ENCODE measurements at places on chromosomes 1 and 21.

GRCh38 chr1:199551967-199552565 is 475.4 kb upstream of the NR5A2 start:
- DNase-seq = peak; percentile 69

GRCh38 chr1:55081188-55081904 is 42.0 kb downstream of the PCSK9 start:
- DNase-seq = no peak

GRCh38 chr1:31750858-31751510 is 13.2 kb downstream of the ADGRB2 start:
- DNase-seq = no peak

- DNase-seq = no peak
These were observed 7.5 kb upstream of the NCF2 start for GRCh38 chr1:183597656-183598347.

GRCh38 chr1:2134266-2134620 is 60.3 kb downstream of the FAAP20 start:
- DNase-seq = no peak

GRCh38 chr1:117635805-117636204 is 30.0 kb downstream of the TENT5C start:
- DNase-seq = peak; percentile 54

DNA sequence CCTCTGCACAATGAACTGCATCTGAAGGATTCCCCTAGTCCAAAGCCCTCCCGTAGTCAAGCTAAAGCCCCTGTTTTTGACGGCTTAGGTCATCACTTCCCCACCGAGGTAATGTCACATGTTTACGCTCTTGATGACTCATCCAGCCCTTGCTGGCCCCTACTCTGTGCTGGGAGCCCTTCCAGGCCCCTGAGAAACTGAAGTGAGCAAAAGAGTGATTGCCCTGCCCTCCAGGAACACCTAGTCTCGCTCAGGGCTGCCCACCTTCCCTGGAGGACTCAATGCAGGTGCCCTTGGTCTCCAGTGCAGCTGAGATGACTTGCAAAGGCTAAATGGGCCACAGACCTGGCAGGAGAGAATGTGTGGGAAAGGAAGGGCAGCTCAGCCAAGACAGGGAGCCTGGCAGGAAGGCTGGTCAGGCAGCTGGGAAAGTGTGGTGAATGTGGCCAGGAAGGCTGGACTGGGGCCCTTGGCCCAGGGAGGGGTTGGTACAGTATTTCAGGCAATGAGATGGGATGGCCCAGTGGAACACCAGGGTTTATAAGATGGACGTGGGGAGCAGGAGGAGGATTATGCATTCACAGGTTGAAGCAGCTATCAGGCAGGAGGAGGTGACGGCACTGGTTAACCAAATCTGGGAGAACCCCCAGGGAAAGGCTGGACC is 345.6 kb downstream of the NPHP4 start:
- DNase-seq = no peak

DNA sequence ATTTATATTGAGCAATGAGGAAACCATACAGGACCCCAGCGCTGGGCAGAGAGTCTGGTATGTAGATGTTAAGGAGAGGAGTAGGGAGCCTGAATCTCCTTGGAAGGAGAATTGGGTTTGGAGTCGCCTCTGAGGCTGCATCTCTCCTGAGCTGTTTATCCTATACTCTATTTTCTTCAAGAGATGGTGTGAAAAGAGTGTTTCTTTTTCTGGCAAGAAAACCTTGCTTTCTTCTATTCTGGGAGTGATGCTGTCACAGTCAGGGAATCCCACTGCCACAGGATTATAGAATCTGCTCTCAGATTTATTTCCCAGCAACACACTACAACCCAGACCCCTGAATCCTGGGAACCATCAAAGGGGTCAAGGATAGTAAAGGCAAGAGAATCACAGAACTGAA is 3.3 kb downstream of the LURAP1 start:
- DNase-seq = no peak

DNA sequence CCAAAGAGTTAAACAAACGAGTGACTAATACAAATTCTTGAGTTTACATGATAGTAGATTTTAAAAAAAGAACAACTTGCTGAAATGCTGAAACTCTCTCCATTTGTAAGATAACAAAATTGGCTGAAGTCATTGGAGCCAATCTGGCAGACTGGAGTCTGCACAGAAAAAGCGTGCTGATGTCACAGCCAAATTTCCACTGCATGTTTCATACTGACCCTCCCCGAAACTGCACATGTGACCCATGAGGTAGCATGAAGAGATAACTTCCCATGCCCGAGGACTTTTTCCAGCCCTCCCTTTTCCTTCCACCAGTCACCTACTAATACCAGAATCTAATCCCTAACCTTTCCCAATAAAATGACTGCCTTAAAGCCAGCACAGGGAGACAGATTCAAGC is 1.2 kb upstream of the LELP1 start:
- DNase-seq = no peak

DNA sequence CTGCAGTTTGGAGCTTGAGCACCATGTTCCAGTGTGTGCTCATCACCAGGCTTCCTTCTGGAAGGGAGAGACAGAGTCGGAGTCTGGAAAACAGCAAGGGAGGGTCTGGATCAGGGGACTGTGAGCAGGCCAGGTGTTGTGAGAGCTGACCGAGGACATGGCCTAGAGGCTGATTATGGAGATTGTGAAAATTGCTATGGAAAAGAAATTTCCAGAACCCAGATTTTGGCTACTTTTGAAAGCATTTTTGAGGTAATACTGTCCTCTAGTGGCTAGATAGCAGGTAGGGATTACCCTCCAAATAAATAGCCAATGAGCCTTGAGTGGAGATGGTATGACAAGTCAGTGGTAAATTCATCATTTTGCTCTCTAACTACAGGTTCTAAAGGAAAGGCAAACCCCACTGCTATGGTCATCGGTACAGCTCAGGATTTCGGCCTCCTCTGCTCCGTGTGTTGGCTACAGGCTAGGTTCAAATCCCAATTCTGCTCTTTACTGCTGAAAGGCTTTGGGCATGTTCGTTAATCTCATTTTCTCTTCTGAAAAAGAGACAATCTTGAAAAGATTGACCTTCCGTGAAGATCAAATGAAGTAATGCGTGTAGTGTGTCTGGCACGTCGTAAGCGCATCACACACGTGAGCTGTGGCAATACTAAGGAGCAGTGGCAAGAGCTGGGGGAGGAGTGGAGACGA is 1.0 kb upstream of the HAO2 start:
- DNase-seq = peak; percentile 7

- peak; percentile 74 for DNase-seq
These were observed 35.7 kb downstream of the ZBTB8B start for GRCh38 chr1:32500387-32501209.

DNA sequence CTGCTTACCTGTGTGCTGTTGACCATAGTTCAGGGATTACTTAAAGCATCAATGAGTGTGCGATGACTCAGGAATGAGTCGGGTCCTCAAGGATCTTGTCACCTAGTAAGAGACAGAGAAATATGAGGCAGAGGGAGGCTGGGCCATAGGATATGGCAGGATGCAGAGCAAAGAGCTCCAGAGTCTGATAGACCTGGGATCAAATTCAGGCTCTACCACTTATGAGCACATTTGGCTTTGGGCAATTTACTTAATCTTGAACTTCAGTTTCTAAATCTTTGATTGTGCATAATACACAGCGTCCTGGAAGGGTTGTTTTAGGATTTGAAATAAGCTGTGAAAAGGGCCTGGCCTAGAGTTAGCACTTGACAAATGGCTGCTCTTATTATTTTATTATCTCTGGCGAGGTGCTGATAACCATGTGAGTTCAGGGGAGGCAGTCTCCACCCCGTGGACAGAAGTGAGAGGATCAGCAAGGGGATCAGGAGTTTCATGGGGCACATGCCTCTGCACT is 94.5 kb downstream of the ROR1 start:
- DNase-seq = no peak

- peak; percentile 52 for DNase-seq
These were observed 23.3 kb downstream of the CYP2J2 start for GRCh38 chr1:59903141-59903754.

DNA sequence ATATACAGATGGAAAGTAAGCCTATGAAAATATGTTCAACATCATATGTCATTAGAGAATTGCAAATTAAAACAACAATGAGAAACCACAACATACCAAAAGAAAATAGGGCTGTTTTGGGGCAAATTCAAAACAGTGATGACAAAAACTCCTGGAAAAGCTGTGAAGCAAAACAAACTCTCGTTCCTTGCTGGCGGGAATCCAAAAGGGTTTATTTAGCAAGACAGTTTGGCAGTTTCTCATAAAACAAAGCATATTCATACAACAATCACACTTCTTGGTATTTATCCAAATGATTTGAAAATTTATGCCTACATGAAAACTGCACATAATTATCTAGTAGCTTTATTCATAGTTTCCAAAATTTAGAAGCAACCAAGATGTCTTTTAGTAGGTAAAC is 44.4 kb downstream of the COL11A1 start:
- DNase-seq = no peak

- DNase-seq = no peak
These were observed 186.0 kb downstream of the DYRK1A start for GRCh38 chr21:37552496-37553029.

- no peak for DNase-seq
These were observed 61.6 kb downstream of the ZBTB18 start for GRCh38 chr1:244112636-244113035.

GRCh38 chr21:26766826-26767325 is 78.3 kb downstream of the ADAMTS1 start:
- DNase-seq = no peak

- DNase-seq = no peak
These were observed 8.6 kb downstream of the ZZZ3 start for GRCh38 chr1:77673716-77674355.

DNA sequence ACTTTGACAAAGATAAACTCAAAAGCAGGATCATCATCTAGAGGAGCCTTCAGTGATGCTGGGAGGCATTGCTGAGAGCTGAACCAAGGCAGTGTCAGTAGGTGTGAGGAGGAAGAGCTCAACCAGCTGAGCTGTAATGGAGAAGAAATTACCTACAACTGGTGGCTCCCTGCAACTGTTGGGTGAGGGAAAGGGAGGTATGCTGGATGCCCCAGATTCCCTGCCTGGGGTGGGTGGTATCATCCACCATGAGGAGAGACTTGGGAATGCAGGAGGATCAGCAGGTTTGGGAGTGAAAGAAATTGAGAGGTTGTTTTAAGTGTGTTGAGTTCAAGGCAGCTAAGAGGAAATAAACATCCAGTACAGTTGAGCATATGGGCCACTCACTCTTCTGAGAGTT is 199.8 kb downstream of the DNM3 start:
- DNase-seq = no peak

DNA sequence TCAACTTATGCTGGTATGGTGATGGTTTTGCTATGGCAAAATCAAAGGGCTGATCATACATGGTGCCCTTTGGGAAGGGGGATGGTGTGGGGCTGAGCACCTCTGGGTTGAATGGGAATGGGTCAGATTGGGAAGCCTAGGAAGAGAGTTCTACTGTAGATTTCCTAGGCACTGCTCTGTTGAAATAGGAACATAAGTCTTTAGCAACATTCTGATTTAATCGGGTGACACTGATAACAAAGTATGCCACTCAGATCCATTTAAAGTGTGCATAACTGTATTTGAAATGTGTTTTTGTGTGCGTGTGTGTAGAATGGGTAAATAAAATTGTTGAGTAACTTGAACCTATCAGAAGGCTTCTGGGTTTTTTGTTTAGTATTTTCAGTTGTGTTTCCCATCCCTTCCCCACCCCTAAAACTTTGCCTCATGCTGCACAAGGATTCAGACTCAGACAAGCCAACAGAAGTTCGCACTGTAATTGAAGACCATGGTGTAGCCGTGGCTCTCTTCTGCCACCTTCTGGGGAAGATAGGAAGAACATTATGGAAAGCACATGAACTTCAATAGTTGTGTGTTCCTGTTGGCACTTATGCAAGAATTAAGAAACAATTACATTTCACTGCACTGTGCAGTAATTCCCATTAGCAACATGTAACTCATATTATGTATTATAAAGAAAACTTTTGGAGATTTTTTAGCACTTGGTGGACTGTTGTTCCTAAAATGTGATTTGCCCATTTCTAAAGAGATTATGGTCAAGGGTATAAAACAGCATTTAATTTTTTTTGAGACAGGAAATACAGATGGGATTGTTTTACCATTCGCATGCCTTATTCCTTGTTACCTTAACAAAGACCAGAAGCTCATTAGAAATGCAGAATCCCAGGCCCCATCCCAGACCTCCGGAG is 10.9 kb upstream of the C4BPB start:
- peak; percentile 81 for DNase-seq

GRCh38 chr1:164637461-164638375 is 78.7 kb downstream of the PBX1 start:
- no peak for DNase-seq

DNA sequence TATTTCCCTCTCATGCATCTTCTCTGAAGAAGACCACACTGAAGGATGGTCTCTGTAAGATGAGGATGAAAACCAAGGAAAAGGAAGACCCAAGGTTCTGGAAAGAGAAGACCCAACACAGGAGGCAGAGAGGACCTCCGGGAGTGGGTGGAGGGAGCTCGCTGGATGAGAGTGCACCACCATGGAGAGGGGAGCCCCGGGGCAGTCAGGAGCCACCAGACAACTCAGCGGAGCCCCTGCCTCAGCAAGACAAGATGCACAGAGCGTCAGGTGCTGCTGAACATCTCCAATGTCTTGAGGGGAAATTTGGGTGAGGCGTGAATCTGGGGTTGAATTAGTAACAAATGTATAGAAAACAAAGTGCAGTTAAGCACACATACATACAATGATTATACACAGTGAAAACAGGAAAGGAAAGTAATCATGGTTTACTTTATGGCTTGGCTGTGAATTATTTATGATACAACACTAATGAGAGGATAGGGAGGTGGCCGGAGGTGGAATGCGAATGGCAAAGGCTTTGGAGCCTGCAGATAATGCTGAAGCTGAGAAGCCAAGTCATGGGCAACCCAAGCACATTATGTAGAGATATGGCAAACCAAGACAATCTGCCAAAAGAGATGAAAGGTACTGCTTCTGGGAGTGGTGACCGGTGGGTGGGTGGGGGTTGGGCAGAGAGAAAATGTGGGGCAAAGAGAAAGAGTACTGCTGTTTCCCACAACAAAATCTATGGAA is 80.4 kb upstream of the EDN2 start:
- DNase-seq = no peak

GRCh38 chr1:170274131-170274501 is 128.4 kb downstream of the NTMT2 start:
- DNase-seq = no peak

GRCh38 chr1:192810253-192810880 is 1.5 kb downstream of the RGS2 start:
- DNase-seq = peak; percentile 83

- no peak for DNase-seq
These were observed at the start of gene NTRK1 for GRCh38 chr1:156860628-156861423. Gene NTRK1 (plus strand): TSS chr1:156860865. CDS start chr1:156860935, 70 bp downstream.

DNA sequence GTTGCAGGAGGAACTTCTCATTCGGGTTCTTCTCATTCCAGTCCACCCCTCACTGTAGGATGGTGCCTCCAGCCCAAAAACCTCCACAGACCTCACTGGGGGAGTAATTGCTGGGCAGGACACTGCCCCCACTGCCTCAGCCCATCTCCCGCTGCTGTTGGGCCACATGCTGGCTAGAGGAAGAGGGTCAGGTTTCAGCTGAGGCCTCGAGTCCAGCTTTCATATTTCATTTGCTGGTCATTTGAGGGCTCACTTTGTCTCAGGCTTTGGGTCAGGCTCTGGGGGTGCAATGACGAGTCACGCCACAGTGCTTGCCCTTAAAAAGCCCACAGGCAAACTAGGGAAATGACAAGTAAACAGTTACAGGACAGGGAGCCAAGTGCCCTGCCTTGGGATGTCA is 9.3 kb downstream of the CDK18 start:
- no peak for DNase-seq

GRCh38 chr1:157269656-157270375 is 131.6 kb upstream of the ETV3 start:
- peak; percentile 57 for DNase-seq

All from inflammatory macrophage treated with lipopolysaccharide for 4 hours (primary cell).